ENCODE measurements at places on chromosomes 11 and 22.

- no peak for DNase-seq
Observed at GRCh38 chr11:95459291-95460042, 228.5 kb upstream of the SESN3 start.

DNA sequence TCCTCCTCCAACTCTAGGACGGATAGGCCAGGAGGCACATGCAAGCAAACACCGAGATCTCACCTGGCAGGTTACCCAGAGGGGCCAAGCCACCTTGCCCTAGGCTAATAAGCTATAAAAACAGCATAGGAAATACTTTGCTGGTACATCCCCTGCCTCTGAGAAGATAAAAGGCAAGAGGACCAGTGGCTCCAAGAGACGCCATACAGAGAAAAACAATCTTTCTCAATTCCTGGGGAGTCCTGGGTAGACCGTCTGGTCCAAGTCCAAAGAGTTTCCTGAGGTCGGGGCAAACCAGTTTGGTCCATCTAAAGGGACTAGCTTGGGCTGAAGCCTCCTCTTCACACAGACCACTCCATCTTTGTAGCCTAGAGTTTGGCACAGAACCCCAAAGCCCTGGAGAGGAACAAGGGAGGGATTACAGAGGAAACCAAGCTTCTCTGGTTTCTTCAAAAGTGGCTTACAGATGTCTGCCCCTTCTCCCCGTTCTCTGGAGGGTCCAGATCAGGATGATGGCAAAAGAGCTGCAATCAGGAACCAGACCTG, 40.4 kb downstream of the NUMA1 start:
- DNase-seq, result no peak

GRCh38 chr11:96798445-96798844, 408.6 kb downstream of the JRKL start:
- no peak for DNase-seq

- no peak for DNase-seq
Observed at GRCh38 chr11:33575311-33575710, 125.3 kb downstream of the C11orf91 start.

DNA sequence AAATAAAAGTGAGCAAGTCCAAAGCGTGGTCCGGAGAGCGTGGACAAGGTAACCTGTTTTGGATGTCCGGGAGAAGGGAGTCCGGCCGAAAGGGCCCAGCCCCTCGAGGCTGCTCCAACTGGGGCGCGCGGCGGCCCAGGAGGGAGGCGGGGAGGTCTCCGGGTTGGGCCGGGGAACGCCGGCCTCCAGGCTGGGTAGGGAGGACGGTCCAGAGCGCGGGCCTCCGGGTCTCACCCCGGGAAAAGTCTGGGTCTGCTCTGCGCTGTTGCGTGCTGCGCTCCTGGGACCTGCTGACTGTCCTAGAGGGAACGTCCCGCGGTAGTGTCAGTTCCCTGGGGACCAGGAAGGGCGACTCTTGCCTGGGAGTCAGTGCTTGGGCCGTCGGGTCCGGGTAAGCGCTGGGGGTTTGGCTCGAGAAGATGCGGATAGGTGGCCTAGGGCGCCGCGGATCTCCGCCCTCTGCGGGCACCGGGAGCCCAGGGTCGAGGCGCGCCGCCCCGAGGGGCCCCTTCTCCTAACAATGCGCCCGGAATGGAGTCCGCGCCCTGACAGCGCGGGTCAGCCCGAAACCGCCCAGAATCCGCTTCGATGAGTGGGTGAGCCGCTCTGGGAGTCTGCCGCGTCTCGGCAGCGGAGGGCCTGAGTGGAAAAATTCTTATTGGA, 988 bp upstream of the FLI1 start:
- DNase-seq, result no peak

GRCh38 chr11:85732965-85733364, 47.0 kb upstream of the CCDC89 start:
- no peak for DNase-seq

GRCh38 chr22:32341122-32341740, 16.4 kb upstream of the RFPL3 start:
- DNase-seq, result no peak

GRCh38 chr11:62004473-62004872, 37.0 kb upstream of the FTH1 start:
- DNase-seq, result no peak

DNA sequence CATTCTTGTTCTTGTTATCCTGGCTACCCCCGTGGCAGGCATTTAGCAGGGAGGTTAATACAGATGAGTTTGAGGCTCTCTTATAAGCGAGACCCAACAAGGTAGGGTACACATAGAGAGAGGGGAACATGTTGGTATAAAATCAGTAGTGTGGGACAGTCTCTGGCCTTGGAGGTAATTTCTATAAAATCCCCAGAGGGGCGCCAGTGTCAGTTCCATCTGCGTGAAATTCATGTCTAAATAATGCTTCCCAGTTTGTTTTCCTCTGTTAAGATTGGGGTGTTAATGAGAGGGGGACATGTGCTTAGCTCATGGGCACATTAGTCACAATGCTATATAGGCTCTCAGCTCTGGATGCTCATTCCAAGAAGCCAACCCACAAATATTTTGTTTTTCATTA, 150.7 kb downstream of the MYO18B start:
- no peak for DNase-seq

DNA sequence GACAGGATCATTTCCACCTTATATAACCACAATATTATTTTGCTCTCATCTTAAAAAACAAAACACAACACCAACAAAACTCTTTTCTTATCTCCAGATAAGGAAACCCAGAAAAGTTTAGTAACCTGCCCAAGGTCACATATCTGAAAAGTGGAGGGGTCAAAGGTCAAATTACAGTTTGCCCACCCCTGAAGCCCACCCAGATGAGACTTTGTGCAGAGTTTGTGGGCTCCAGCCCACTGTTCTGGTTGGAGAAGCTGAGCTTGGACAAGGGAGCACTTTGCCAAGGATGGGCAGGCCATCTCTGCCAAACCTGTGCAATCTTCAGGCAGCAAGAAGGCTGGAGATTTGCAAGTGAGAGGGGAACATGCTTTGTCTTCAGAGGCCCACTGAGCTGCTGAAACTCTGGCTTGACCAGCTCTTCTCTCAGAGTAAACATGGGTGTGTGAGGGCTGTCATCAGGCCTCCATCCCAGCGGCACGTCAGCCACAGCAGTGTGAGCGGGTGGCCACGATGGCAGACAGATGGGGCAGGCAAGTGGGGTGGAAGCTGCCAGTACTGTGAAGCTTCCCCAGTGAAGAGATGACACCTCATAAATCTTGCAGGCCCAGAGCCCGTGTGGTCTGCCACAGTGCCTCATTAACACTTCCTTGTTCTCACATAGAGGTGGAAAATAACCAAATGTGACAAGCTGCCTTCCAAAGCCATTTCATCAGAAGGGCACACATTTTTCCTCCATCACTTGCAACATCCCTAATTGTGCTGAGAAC, 111.8 kb downstream of the CCDC81 start:
- DNase-seq, result no peak

GRCh38 chr22:30325724-30326254, 952 bp downstream of the TBC1D10A start:
- no peak for DNase-seq

DNA sequence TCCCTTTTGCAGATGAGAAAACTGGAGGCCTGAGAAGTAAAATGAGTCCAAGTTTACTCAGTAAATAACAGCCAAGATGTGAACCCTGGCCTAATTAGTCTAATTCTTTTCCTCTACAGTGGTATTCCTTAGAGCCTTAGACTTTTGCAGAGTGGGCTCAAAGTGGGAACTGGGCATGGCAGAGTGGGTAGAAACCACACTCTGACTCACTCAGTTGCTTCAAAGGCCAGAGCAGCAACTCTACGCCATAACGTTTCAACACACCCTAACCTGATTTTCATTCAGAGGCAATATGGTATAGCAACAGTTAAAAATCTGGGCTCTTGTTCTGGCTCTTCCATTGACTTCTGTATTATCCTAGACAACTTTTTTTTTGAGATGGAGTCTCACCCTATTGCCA, 2.8 kb downstream of the THRSP start:
- DNase-seq, result no peak

GRCh38 chr11:77471558-77472193, 2.2 kb downstream of the PAK1 start:
- DNase-seq, result no peak

DNA sequence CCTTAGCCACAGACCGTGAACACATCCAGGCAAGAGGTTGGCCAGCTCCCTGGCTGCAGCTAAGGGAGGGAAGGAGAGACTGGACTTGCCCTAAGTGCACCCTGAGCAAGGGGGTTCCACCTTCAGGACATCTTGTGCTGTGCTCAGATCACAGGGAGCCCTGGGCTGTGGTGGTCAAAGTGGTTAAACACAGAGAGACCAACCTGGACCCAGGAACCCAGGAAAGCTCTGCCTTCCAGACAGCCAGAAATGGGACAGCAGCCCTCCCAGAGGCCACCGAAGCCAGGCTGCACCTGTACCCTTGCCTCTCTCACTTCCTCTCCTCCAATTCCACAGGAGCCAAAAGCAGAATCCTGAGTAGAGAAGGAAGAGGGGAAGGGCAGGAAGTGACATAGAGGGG, 105.2 kb upstream of the TMEM45B start:
- no peak for DNase-seq

DNA sequence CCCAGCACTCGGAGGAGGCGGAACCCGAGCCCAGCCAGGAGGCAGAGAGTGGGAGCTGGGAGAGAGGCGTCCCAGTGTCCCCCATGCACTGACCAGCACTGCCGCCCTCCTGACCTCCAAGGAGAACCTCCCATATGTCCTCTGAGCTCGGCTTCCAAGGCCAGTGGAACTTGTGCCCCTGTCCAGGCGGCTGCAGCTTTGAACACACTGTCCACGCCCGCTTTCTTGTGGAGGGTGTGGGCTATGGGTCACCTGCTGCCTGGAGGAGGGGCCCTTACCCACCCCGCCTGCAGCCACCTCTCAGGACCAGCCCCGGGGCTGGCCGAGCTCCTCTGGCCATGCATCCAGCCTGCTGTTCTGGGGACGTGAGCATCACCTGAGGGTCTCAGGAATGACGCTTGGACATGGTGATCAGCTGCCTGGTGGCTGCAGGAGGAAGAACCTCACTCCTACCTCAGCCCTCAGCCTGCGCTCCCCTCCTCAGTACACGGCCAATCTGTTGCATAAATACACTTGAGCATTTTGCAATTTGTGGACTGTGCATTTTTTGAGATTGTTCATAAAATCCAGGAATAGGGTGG, 22.2 kb upstream of the MUC5B start:
- no peak for DNase-seq

DNA sequence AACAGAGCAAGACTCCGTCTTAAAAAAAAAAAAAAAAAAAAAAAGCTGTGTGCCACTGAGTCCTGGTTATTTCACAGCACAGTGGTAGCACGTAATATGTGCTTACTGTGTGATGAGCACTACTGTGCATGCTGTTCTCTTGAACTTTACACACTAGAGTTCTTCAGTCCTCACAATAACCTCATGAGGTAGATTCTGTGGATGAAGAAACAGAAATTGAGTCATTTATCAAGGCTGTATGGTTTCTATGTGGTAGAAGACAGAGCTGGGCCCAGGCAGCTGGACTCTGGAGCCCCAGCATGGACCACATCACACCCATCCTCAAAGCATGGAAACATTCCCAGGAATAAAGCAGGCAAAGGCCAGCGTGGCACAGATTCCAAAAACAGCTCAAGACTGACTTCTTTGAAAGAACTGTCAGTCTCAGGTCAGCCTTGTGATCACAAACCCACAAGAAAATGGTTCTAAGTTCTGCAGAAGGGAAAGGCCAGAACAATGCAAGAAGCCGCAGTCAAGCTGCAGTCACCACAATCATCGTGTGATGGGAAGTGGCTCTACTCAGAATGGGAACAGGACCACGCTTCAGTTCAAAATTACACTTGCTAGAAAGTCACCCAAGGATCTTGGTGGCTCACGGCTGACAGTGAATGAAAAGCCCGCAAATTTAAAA, 49.5 kb downstream of the MICAL3 start:
- DNase-seq, result no peak

GRCh38 chr11:104892723-104893511, 5.3 kb downstream of the CASP12 start:
- no peak for DNase-seq

DNA sequence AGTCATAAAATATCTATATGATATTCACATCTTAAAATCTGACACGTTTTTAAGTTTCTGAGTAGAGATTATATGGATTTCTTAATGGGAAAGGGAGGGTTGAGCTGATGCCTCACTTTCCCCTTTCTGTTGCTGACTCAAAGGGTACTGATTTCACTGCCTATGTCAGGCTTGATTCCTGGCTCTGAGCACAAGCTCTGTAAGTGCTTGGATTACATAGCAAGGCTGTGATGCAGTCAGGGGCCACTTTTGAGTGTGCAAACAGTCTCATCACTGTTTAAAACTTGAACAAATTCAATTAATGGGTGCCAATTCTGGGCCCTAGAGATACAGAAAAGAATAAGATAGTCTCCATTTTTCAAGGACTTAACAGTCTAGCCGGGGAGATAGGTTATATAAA, 14.4 kb downstream of the ATXN10 start:
- no peak for DNase-seq

Measured in esophagus squamous epithelium (tissue), 5 donors.